Skin of body (tissue), 3 donors: ENCODE measurements at places on chromosomes 11 and 22. TPM values are rescaled to one million over a fixed set of nuclear protein-coding genes. Genes with fewer than 3 reads are reported as not detected.
A peak's percentile ranks its signal among the peaks of the same experiment; 100 is the strongest.

MRPL21 gene
- 42.9 TPM for total RNA-seq

RNF169 gene
- total RNA-seq: 21.8 TPM

CRYAB gene
- 43.2 TPM for total RNA-seq

ISX gene
- not detected for total RNA-seq

MIAT gene
- total RNA-seq: 2.5 TPM

OTOG gene
- total RNA-seq: under 0.01 TPM

KIAA0930 gene
- 32.1 TPM for total RNA-seq

PDGFD gene
- total RNA-seq: 39.4 TPM

CDCA5 gene
- total RNA-seq: 4.1 TPM

- no peak for DNase-seq
Observed at GRCh38 chr22:46025973-46026898, 49.3 kb upstream of the WNT7B start.

DNA sequence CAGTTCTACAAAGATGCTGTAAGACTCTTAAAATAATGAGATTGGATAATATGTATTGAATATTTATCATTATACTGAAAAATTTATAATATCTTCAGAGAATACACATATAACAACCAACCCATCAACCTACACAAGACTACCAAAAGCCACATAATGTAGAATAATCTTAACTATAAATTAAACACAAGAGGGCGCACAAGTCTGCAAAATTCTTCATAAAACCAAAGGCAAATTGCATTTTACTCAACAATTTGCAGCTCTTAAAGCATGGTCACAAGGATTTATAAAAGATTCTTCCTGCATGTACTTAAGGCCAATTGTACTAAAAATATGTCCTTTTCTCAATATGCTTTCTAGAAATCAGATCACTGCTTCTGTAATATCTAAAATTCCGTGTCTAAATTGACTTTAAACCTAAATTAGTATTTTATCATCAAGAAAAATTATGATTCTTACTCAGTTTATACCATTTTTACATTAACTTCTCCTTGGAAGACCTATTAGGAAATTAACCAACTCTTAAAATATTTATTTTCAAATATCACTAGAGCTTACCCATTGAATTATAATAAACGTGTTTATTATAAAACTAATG lies 79.0 kb downstream of the TTC28 start:
- peak; percentile 56 for DNase-seq

DNA sequence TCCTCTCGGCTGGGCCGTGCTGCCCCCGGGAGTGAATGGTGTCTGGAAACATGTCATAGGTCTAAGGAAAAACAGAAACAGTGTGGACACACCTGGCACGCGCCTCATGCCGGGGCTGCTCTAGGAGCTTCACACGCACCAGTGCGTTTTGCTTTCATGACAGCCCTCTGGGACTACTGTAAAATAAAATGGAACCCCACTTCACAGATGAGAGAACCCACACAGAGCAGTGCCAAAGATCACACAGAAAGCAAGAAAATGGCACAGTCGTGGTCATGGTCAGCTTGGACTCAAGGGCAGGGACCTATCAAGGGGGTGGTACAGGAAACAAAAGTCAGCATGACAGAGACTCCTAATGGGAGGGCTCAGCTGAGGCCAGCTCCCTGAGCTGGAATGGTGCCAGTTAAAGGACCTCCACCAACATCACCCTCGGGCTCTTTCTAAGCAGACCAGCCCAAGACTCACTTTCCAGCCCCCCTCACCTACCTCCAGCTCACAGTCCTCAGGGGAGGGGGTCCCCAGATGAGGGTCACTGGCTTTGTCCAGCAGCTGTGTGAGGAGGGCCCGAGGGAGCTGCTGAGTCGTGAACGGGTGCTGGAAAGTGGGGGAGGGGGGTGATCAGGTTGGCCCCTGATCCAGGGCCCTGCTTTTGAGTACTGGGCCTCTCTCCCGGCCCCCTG lies 3.3 kb downstream of the MAP4K2 start:
- no peak for DNase-seq

GRCh38 chr11:8973121-8973520 lies 8.9 kb upstream of the TMEM9B start:
- no peak for DNase-seq

GRCh38 chr11:108726077-108726800 lies 61.4 kb downstream of the DDX10 start:
- DNase-seq: no peak

DNA sequence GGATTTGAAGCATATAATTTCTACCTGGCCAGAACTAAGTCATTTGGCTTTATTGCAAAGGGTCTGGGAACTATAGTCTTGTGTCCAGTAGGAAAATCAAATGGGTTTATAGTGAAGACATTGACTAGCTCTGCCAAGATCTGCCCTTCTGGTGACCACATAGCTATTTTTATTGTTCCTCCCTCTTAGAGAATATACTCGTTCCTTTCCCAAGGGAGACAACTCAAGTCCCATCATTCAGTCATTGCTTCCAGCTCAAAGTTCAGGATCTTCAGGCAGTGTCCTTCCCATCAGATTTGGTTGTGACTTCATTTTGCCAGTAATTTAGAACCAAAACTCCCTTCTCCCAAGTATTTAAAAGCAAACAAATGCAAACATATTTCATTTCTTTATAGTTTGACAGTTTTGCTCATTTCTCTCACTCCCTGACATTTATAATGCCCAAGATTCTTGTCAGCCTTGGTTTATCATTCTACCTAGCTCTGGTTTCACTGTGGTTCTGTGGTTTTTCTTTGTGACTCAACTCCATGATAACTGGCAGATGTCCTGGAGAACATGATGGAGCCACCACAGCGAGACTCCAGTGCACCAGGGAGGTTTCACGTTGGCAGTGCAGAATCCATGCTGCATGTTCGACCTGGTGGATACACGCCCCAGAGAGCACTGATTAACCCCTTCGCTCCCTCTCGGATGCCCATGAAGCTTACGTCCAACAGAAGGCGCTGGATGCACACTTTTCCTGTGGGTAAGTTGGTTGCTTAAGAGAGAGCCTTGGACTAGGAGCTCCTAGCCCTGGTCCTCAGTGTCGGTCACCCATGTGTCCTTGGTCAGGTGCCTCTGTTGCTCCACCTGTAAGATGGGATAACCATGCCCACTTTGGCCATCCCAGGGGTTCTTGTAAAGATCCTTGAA lies 64.9 kb downstream of the DEPDC5 start:
- no peak for DNase-seq

DNA sequence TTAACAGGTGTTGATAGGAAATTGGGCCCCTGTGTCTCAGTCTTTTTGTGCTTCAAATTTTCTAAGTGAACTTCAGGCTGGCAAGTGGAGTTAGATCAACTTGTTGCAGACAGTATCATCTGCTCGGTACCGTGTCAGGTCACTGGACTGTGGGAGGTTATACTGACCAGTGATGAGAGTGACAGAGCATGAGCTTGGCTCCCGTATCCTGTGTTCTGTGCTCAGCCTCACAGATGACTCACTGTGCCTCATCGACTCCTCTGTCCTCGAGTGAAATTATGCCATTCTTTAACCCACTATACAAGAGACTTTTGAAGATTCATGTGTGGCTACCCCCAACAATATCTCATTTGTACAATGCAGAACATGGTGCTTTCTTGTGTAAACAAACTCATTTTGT lies 7.9 kb downstream of the GRAP2 start:
- no peak for DNase-seq

- DNase-seq: no peak
Observed at GRCh38 chr11:70525466-70525865, 127.1 kb downstream of the CTTN start.

DNA sequence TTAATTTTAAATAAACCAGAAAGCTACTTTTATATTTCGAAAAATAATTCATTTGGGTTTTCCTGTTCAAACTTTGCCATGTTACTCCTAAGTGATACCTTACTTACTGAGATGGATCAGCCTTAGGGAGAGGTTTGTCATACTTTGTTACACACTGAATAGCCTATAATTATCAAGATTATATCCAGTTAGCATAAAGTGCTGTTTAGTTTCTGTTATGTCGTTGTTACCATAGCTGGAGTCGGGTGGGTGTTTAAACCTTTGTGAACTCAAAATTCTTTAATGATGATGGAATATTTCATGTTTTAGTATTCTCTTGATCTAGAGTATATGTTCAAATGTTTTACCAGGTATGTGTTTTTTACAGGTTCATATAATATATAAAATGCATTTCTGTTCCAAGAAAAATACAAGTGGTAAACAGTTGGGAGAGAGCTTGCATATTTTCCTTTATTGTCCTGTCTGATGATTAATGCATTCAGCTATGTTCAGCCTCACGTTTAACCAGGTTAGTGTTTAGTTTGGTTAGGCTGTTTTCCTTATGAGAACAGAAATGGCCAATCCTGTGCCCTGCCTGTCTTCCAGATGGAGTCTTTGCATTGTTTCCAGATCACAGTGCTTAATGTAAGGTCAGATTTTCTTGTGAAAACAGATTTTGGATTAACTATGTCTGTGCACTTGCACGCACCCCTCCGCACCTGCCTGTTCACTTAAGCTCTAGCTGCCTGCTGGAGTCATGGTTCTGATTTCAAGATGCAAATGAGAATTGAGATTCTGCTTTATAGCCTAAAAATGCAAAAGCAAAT lies 105.6 kb downstream of the ATXN10 start:
- DNase-seq: no peak

DNA sequence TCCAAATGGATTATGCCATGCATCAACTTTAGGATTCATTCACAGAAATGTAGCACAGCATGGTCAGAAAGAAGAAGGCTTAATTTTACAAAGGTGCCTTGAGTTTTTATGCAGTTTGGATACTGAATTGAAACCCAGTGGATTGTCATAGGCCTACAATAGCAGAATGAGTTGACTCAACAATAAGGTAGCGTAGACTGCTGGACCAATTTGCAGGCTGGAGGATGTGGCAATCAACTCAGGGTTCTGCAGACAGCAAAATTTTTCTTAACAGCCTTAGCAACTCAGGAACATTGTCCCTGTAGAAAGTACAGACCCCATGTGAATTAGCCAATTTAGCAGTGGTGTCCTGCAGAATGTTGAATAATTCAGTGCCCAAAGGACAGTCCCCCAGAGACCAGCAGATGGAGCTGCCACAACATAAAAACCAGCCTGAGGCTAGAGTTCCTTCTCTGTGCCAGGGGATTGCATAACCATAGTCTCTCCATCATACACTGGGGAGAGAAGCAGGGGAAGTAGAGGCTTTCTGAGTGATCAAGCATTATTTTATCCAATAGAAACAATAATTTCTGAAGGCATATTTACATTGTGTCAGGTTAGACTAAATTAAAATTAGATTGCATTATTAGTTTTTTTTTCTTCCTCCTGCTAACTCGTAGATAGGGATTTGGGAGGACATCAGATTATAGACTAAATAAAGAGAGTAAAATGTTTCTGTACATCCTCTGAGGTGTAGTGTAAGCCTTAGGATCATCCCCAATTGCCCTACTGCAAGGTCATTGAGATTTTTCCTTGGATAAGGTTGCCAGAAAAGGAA lies 20.3 kb upstream of the MRPL17 start:
- no peak for DNase-seq

DNA sequence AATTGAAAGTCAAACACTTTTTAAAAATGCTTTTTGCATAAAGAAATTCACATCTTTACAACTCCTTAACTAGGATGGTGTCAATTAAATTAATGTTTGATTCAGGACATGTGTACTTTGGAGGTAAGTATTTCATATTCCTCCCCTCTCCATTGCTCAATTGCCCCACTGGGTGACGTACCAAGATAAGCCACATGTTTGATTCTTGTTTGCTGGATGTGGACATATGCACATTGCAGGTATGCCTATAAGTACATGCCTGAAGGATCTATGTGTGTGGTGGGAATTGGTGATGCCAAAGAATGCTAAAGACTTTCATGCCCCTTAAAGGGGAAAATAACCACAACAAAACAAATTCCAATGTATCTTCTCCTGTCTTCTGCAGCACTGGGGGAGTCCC lies 5.8 kb downstream of the CD44 start:
- DNase-seq: no peak

DNA sequence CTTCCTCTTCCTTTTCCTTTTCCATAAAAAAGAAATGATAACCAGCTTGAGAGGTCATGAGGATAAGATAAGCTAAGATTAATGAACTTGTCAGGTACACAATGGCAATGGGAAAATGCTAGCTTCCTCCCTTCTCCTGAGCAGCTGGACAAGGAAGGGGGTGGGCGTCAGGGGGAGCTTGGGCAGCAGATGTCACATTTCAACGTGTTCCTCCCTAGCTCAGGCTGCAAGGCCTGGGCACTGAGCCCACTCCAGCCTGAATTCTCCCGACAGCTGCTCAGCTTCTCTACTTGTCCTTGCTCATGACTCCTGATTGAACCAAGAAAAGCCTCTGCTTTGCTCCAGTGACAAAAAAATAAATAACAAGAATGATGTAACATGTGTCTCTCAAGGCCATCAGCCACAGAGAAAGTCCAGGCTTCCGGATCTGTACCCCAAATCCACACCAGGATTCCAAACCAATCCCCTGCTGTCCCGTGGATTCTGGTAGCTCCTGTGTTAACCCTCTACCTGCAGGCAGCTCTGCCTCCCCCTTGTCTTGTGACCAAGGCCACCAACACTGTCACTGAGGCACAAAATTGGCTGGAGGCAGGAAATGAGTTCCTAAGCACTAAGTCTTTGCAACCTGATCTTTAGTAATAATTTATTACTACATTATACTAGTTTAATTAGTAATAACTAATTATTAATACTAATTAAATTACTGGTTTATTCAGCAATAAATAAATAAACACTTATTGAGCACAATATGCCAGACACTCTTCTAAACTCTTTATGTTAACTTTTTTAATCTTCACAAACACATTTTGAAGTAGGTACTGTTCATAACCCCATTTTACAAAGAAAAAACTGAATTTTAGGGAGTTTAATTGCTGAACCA lies 146.5 kb downstream of the CCDC34 start:
- peak; percentile 79 for DNase-seq

- no peak for DNase-seq
Observed at GRCh38 chr22:46149512-46150033, 753 bp upstream of the PPARA start.

- peak; percentile 3 for DNase-seq
Observed at GRCh38 chr11:31246451-31247165, 122.9 kb downstream of the DCDC1 start.

- no peak for DNase-seq
Observed at GRCh38 chr11:65565624-65566453, 4.4 kb upstream of the ZNRD2 start.

GRCh38 chr11:16352707-16353106 lies 3.6 kb downstream of the SOX6 start:
- DNase-seq: no peak

DNA sequence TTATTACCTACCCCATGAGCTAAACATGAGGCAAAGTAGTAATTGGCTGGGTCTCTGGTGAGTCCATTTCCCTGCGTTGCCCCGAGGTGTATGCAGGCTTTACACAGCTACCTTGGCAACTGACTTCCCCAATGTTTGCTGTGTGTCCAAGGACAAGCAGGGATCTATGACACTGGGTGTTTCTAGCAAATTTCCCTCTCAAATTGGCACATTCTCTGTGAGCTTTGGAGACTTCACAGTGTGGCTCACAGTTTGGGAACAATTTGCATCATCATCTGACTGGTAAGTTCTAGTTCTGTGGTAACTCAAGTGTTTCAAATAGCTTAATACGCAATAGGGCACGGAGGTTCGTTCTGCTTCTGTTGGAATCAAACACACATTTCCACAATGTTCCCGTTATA lies 12.5 kb downstream of the NNMT start:
- DNase-seq: no peak
